Stimulated activated CD4-positive, alpha-beta T cell treated with anti-CD3 and anti-CD28 coated beads, TNF-alpha, amount 100 ng/mL, for 1 hour (primary cell): ENCODE measurements at places on chromosomes 3 and 15.

- DNase-seq = no peak
These were observed 610.2 kb upstream of the ROBO2 start for GRCh38 chr3:76429581-76430177.

DNA sequence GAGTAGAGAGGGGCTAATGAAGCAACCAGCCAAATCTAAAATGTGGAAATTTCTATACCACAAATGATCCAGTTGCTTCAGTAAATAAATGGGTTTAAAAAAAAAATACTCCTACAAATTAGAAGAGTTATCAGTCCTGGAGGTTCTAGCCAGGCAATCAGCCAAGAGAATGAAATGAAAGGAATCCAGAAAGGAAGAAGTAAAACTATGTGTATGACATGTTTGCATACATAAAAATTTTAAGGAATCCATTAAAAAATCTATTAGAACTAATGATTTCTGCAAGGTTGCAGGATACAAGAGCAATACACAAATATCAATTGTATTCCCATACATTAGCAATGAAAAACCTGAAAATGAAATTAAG, 9.6 kb downstream of the MESP2 start:
- DNase-seq = no peak

DNA sequence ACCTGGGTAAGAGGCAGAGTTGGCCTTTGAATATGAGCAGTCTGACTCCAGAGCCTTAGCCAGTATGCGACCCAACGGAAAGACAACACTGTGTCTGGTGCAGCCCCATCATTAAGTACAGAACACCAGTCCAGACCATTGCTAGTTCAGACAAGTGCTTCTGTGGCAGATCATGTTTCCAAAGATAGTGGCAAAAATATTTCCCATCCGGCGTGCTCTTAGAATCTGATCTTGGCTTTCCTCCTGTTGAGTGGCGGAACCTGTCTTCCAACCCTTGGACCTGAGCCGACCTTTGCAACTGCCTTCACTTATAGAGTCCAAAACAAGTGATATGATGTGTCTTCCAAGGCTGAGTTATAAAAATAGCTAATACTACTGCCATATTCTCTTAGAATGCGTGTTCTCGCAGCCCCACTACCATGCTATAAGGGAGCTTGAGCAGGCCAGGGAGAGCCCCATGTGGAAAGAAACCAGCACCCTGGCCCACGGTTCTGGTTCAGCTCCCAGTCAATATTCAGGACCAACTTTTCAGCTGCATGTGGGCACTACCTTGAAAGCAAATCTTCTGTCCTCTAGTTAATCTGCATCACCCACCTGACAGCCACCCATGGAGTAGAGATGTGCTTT, 322.4 kb upstream of the SLCO3A1 start:
- no peak for DNase-seq

- DNase-seq = no peak
These were observed 491.1 kb upstream of the NR2F2 start for GRCh38 chr15:95839367-95839782.

GRCh38 chr3:15116032-15116669, 17.2 kb upstream of the RBSN start:
- DNase-seq = no peak

DNA sequence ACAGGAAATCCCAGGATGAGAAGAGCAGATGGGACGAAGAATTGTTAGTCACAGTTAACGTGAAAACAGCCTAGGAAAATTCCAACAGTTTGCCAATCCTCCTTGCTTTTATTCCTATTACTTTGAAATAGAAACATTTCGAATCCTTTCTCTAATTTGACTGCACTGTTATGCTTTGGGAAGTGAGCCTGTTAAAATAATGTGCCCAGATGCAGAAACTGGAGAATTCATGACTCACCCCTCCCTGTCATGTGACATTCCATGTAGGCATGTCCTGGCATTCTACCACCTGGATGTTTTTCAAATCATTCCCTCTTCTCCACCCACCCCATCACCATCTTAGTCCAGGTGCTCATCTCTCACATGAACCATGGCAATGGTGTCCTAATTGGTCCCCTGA, 107.3 kb downstream of the MINAR1 start:
- DNase-seq = no peak

DNA sequence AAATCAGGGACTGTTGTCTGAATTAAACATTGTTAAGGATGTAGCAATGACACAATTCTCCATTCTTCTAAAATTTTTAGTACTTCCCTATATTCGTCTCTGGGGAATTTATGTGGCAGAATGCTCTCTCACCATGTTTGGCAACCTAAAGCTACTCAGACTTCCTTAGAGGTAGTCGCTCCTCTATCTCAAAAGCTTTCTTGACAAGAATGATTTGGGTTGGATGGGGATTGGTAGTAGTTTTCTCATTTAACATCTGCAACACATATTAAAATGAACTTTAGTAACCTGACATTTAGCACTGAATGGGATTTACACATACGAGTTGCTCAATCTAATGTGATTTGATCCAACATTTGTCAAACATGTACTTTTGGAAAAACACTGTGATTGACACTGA, 233.3 kb downstream of the RBMS3 start:
- DNase-seq = no peak

GRCh38 chr3:10370429-10370828, 49.5 kb upstream of the SEC13 start:
- no peak for DNase-seq

- no peak for DNase-seq
These were observed 72.8 kb downstream of the LRIG1 start for GRCh38 chr3:66427951-66428474.

GRCh38 chr3:78314327-78314726, 1274.4 kb downstream of the ROBO2 start:
- DNase-seq = no peak

GRCh38 chr15:60763688-60764087, 284.7 kb upstream of the ICE2 start:
- no peak for DNase-seq

DNA sequence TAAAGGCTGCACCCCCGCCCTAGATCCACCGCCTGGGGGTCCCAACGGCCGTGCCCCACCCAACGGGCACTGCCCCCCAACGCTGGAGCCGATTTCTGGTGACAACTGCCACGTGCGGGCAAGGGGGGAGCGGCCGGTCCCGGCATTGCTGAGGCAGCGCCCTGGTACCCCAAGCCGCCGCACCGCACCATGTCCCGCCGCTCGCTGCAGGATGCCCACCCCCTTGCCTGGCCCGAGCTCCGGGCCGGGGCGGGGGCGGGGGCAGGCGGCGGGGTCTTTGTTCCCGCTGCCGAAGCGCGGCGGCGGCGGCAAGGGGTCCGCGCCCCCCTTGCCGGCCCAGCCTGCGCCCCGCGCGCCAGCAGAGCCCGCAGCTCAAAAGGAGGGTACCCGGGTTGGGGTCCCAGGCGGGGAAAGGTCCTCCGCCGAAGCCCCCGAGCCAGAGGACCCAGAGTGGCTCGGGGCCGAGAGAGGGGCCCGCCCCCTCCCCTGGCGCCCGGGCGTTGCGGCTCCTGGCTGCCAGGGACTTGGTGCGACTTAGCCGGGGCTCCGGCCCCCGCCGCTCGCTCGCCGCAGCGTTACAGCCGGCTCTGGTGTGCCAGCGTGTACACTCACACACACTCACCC, 678 bp downstream of the SEMA7A start:
- no peak for DNase-seq

DNA sequence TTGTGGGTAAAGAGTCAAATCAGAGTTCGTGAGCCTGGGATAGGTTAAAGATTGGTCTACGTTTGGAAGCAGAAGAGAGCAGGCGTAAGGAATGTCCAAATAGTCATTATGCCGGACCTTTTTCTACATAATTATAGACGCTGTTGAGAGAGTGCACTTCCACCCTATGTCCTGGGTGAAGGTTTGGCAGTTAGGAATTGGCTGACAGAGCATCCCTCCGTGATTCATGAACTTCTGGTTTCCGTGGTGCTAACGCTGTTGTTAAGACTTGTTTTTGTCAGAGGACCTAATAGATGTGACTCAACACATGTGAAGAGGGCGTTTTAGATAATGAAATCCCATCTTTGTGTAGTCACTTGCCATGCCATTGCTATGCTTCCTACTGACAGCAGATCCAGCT, 1.1 kb downstream of the EAF1 start:
- no peak for DNase-seq

- DNase-seq = no peak
These were observed 37.9 kb downstream of the IL20RB start for GRCh38 chr3:136995652-136996051.

- no peak for DNase-seq
These were observed 65.9 kb upstream of the TNIK start for GRCh38 chr3:171526146-171526545.

- DNase-seq = no peak
These were observed 144.1 kb upstream of the PEX5L start for GRCh38 chr3:180180795-180181194.

- DNase-seq = no peak
These were observed 202.2 kb upstream of the ADAMTS9 start for GRCh38 chr3:64890006-64890405.

GRCh38 chr3:111032677-111033076, 38.9 kb upstream of the NECTIN3 start:
- DNase-seq = no peak

DNA sequence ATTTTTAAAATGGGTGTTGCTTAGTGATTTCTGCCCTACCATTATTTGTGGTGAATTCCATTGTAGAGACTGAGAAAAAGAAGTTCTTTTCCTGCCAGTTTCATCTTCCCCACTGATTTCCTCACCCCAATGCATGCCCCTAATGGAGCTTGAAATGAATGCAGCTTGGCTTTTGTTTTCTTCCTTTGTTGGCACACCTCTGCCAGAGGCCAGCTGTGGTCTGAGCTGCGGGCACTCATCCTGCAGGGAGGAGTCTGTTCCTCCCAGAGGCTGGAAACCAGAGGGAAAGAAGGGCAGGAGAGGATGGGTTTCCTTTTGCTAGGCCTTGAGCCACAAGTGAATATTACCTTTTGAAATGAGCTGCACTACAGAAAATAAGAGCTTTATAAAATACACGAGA, 9.3 kb upstream of the ST8SIA2 start:
- DNase-seq = no peak

DNA sequence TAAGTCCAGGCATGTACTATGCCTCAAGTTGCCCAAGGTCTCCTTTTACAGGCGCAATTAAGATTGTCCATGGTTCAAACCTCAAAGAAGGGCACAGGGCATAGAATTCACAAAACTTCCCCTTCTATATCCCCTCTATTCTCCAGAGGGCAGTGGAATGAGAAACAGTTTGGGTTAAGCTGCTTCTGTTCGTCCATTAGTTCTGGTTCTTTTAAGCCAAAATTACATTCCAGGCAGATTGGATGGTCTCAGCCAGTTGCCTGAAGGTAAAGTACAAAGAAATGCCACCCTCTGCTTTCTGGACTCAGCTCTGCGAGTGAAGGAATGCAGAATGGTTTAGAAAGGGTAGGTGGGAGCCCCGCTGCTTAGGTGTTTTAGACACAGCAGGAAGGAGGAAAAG, 200.7 kb downstream of the GREM1 start:
- no peak for DNase-seq

GRCh38 chr15:75182187-75183131, 19.2 kb upstream of the C15orf39 start:
- DNase-seq = no peak

DNA sequence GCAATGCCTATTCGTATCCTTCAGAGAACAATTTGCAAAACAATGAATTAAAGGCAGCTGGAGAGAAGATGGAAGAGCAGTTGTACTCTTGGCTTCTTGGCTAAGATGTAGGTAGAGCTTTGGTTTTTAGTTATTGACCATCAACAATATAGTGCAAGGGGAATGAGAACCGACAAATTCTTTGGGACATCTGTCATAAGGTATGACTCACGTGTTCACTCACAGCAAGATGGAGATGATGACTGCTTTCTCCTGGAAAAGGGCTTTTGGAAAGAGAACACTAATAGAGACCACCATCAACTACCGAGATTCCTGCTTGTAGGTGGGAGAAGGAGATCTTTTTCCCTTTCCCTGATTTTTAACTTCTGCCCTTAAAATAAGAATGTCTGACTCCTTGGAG, 234.9 kb downstream of the NTRK3 start:
- no peak for DNase-seq

DNA sequence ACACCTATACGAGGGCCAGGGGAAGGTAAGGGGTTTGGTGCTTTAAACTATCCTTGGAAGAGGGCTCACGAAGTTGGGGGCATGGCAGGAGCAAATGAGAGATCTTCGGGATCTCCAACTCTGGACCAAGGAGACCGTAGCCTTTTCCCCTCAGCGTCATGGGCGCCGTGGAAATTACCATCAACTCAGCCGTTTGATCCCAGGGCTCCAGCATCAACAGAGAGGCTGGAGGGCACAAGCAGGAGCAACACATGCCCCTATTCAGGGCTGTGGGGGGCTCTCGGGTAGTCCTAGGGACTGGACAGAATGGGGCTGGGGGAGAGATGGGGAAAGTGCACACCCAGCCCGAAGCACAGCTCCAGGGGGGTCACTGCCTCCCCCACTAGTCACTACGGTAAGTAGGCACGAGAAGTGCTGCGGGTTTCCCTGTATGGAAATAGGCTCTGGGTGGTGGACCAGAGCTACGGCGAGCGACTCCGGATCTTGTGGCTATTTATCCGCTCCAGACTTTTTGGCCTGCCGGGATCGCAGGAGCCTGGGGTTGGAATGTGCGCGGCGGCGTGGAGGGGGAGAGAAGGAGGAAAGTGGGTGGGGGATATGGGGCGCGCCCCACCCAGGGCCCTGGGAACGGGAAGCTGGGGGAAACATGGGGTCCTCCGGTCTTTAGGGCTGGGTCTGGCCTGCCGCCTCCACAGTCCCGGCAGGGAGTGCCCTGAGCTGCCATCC, 539 bp upstream of the LAMB2 start:
- no peak for DNase-seq

DNA sequence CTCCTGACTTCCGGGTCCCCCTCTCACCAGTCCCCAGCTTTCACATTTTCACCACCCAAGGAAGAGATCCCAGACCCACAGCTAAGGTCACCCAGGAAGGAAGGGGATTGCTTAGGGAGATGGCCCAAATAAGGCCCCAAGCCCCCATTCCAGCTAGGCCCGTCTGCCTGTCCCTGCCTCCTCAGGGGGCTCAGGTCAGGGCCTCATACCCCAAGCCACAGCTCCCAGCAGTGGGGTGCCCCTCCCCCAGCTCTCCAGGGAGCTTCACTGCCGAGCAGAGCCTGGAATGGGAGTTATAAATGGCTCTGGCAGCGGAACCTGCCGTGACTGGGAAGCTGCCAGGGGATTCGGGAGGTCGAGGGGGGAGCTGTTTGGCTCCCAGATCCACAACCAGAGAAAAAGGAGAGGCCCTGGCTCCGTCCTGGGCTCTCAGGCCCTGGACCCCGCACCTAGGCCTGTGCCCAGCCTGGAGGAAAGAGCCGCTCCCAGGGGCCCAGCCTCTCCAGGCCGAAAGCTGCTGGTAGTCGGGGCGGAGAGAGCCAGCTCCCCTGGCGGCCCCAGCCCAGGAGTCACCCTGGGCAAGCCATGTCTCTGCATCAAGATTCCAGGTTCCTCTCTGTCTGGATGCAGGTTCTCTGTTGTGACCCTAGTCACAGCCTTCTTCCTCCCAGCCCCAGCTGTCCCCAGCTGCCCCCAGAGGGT, 550 bp downstream of the CCDC9B start:
- no peak for DNase-seq

DNA sequence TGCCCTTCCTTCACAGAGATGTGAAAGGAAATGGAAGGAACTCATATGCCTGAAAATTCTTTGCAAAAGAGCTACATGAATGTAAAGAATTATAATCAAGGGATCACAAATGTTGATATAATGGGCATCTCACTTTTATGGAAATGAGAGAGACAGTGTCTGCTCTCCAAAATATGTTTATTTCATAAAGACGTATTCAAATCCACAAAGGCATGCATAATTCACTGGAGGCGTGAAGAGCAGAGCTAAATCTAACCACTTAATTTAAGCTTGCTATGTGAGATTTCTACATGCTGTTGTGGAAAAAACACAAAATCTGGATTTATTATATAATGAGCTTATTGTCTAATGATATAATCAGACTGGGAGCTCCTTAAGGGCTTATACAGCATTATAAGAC, 469.1 kb downstream of the RAP2B start:
- DNase-seq = no peak
